Vagina (tissue), 2 donors: ENCODE measurements at places on chromosomes 5 and 9.

GRCh38 chr9:115439641-115440040, 321.7 kb upstream of the TNC start:
- DNase-seq, result no peak

DNA sequence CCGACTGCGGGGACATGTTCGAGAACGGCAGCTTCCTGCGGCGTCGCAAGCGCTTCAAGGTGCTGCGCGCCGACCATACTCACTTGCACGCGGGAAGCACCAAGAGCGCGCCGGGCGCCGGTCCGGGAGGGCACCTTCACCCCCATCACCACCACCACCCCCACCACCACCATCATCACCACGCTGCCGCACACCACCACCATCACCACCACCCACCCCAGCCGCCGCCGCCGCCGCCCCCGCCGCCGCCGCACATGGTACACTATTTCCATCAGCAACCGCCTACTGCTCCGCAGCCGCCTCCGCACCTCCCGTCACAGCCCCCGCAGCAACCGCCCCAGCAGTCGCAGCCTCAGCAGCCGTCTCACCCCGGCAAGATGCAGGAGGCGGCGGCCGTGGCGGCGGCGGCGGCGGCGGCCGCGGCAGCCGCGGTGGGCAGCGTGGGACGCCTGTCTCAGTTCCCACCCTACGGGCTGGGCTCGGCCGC, 514 bp downstream of the FOXB2 start:
- DNase-seq, result no peak

GRCh38 chr9:79431019-79431679, 140.6 kb upstream of the TLE4 start:
- no peak for DNase-seq

GRCh38 chr5:98977723-98978122, 48.9 kb upstream of the CHD1 start:
- no peak for DNase-seq
